ENCODE measurements at places on chromosomes 4 and X.

DNA sequence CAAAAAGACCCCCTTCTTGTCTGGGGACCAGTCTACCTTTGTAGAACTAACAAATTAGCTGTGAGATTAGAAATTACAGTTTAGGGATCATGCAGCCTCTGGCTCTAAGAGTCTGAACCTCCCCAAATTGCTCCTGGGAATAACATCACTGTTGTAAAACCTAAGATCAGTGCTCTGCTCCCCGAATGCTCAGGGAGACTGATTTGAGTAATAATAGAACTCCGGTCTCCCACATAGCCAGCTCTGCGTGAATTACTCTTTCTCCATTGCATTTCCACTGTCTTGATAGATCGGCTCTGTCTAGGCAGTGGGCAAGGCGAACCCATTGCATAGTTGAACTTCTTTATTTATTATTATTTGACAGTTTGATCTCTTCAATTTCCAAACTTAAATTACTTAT, 160.8 kb upstream of the VCX3A start:
- no peak for DNase-seq

DNA sequence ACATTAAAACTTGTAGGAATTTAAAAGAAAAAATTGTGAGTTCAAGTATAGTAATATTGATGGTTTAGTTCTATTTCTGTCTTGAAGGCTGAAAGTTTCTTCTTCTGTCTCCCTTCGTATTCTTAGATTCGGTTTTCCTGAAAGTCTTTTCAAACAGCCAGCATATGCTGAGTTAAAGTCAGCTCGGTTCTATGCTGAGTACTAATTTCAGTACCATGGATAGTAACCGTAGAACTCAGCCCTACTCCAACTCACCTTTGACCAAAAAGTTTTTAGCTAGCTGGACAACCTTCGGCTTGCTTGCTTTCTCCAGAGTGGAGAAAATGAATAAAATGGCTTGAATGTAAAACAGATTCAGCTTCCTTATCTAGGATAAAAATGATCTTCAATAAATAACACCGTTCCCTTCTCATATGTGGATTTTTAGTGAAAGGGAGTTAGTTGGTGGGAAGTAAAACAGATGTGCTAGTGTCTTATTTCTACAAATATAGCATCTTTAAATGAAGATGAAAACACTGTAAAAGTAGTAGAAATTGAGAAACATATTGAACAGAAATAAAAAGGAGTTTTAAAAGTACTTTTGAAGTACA, 5.2 kb downstream of the POU4F2 start:
- peak; percentile 54 for DNase-seq

DNA sequence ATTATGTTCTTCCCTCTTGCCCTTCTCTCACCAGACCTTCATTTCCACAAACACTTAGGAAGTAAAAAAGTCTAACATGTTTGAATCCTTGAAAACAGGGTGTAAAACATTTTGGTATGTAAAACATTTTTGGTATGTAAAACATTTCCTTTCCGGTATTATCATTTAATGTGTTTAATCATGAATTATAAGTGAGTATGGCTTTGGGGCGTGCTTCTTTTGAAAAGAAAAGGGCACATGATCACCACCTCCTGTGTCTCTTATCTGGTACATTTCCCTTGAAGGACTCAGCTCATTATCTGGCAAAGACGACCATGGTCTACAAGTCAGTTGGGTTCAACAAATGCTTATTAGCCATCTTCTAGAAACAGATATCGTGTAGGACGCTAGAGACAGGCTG, 283.6 kb downstream of the FRMPD4 start:
- no peak for DNase-seq

- DNase-seq: no peak
These were observed 96.6 kb upstream of the TBL1X start for GRCh38 chrX:9368262-9368661.

- no peak for DNase-seq
These were observed 5.4 kb downstream of the WDR1 start for GRCh38 chr4:10111067-10111801.

DNA sequence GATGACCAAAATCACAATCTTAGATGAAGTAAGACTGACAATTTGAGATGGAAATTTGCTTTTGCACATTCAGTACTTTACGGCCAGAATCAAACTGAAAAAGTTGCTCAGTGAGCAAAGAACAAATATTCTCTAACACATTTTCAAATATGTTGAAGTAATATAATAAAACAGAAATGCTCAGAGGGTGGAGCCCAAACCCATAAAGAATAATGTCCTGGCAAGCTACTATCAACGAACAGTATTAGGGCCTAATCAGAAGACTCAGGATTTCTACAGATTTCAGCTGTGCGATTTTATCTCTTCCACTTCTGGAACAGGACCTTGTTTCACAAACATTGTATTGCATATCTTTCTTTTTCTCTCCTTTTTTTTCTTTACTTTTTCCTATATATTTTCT, 505.0 kb downstream of the TECRL start:
- no peak for DNase-seq

DNA sequence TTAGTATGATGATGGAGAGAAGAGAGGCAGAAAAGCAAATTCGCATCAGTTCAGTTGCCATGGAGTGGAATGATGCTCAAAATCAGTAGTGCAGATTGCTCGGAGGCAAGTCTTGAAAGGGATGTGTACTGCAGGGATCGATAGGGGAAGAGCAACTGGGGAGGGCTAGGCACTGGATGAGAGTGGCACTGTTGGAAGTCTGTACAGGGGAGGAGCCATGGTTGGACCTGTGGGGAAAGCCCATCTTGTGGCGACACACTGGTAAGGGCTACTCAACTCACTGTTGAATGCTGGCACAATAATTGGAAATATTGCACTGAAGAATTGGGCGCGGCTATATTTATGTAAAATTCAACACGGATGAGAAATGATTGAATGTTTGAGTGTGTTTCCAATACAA, 1.2 kb downstream of the RAB9B start:
- DNase-seq: no peak

- no peak for DNase-seq
These were observed 443.6 kb downstream of the UBE2NL start for GRCh38 chrX:144327495-144327894.

- no peak for DNase-seq
These were observed 401.8 kb downstream of the PRDM5 start for GRCh38 chr4:120520761-120521160.

GRCh38 chrX:68365341-68365740, 68.0 kb downstream of the OPHN1 start:
- DNase-seq: no peak

DNA sequence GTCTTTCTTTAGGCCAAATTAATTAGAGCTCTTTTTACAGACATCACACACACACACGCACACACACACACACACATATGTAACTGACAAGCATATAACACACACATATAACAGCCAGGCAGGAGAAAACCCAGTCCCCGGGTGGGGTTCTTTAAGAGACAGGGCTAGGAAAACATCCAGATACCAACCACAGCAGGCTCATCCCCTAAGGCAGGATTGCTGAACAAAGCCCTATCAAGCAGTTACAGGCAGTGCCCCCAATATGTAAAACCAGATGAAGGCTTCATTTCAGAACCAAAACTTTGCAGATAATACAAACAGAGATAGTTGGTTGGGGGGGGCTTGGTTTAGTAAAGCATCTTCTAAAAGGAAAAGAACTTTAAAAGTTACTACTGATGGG, 18.0 kb upstream of the FAM47E start:
- no peak for DNase-seq

DNA sequence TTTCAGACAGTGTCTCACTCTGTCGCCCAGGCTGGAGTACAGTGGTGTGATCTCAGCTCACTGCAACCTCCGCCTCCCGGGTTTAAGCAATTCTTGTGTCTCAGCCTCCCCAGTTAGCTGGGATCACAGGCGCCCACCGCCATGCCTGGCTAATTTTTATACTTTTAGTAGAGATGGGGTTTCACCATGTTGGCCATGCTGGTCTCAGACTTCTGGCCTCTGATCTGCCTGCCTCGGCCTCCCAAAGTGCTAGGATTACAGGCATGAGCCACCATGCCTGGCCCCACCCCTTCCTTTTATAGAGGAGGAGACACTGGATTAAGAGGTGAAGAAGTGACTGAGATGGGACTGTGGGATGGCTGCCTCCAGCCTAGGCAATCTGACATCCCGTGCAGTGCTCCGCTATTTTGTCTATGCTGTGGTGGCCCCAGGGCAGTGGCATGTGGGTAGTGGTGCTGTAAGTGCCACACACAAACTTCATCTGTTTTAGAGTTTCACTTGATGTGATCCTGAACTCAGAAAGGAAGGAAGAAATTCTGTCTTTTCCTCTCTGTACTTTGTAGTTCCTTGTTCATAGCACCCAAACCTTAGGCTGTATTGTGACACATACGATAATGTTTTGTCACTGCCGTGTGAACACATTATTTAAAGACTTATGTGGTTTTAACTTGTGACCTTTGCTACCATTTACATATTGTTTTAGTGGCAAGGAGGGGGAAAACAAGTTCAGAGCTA, 48.9 kb downstream of the FNIP2 start:
- DNase-seq: no peak

DNA sequence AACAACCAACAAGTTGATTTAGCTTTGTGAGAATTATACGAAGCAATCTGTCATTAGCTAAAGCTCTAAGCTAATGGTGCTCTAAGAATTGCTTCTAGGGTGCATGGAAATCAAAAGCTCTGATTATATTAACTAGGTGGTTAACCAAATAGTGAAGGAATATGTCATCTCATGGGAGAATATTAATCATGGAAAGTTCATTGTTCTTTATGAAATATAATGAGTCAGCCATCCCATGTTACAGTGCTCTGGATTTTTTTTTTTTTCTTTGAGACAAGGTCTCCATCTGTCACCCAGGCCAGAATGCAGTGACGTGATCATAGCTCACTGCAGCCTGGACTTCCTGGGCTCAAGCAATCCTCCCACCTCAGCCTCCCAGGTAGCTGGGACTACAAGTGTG, 10.5 kb downstream of the DCAF8L2 start:
- DNase-seq: no peak

DNA sequence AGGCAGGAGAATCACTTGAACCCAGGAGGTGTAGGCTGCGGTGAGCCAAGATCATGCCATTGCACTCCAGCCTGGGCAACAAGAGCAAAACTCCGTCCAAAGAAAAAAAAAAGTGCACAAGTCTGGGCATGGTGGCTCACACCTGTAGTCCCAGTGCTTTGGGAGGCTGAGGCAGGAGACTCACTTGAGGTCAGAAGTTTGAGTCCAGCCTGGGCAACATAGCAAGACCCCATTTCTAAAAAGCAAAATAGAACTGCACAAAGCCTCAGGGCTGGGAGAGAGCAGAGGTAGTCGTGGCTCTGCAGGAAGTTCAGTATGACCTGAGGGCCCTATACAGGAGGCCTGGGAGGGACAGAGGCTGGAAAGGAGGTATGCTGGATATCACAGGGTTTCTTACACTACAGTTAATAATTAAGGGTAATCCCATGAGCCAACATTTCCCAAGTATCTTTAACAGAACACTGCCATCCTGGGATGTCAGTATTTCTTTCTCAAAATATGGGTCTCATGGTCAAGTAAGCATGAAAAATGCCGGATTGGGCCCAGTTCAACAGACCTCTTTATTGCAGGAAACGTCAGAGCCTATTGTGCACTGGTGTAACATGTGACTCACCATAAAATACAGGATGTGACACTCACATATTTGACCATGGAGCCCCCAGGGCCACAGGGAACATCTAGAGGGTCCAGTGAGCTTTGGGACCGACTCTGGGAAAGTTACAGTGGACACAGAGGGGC, 37.8 kb downstream of the ACSL1 start:
- DNase-seq: no peak

DNA sequence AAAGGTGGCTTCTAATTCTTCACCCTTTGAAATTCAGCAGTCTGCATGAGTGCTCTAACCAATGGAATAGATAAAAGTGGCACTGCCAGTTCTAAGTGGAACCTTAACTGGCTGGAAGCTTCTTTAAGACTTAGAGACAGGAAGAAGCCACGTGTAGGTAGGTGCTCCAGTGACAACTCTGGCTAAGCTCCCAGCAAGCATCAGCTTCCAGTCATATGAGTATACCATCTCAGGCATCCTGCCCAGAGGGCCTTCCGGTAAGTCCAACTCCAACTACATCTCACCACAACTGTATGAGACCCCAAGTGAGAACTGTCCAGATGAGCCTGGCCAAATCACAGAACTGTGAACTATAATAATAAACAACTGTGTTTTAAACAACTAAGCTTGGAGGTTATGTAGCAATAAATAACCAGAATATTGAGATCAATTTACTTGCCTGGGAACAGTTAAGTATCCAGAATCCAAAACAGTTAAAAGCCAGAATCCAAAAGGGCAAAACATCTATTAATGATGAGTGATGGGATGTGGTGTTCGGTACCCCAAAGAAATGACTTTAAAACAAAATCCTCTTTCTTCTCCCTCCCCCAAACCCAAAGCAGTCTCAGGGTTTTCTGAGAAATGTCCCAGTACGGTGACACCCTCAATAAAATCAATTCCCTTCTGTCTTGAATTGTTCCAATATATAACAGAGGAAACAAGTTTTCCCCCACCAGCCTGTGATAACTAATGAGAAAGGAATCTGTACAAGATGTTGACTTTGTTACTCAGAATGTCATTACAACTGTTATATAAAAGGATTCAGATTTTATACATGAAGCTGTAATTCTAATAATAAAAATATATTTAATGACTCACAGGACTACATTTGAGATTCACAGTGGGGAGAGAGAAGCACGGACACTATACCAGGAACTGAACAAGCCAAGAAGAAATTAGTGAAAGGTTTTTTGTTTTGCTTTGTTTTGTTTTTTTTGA, 4.2 kb downstream of the TSPAN5 start:
- no peak for DNase-seq

GRCh38 chrX:82412858-82413257, 1095.2 kb upstream of the POU3F4 start:
- no peak for DNase-seq

DNA sequence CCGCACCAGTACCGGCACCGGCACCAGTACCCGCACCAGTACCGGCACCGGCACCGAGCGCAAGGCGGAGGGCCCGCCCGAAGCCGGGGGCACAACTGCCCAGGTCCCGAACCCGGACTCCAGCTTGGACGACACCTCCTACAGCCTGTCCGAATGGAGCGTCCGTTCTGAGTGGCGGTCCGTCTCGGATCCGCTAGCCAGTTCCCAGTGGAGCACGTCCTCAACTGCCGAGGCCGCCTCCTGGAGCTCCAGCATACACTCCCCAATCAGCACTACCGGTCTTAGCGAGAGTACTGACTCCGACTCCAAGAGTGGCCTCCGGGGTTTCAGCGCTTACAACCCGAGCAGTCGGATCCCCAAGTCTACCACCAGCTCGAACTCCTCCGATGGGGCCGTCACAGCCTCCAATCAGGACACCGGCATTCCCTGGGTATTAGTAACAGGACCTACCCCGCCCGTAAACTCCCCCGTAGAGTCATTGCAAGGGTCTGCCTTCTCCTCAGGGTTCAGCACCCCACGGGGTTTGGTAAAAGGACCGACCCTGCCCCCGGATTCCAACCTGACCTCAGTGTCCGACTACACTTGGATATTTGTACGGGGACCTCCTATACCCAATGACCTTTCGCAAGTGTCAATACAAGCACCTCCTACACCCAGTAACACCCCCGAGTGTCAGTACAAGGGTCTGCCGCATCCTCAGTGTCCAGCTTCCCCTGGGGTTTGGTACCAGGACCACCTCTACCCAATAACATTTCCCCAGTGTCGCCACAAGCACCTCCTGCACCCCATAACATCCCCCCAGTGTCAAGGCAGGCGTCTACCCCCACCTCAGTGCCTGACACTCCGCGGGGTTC, 721 bp upstream of the MAOA start:
- DNase-seq: no peak
